ENCODE measurements at places on chromosomes 7 and 10.

GRCh38 chr7:56040730-56041129, 10.5 kb downstream of the PSPH start:
- no peak for DNase-seq

DNA sequence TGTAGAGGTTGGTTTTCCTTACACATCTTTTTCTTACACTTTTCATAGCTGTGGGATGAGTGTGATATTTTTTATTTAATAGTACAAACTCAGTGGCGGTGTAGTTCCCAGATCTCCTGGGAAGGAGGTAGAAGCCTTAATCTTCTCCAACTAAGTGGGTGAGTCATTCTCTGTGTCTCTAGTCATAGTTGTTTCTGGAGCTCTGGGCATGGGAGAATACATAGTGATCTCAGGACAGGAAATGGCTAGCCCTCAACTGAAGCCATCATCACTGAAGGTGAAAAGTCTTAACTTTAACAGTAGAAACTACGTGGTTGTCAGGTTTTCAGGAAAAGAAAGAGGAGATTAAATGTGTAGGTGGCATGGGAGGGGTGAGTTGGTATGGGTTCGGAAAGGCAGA, 319.4 kb upstream of the FZD8 start:
- no peak for DNase-seq

DNA sequence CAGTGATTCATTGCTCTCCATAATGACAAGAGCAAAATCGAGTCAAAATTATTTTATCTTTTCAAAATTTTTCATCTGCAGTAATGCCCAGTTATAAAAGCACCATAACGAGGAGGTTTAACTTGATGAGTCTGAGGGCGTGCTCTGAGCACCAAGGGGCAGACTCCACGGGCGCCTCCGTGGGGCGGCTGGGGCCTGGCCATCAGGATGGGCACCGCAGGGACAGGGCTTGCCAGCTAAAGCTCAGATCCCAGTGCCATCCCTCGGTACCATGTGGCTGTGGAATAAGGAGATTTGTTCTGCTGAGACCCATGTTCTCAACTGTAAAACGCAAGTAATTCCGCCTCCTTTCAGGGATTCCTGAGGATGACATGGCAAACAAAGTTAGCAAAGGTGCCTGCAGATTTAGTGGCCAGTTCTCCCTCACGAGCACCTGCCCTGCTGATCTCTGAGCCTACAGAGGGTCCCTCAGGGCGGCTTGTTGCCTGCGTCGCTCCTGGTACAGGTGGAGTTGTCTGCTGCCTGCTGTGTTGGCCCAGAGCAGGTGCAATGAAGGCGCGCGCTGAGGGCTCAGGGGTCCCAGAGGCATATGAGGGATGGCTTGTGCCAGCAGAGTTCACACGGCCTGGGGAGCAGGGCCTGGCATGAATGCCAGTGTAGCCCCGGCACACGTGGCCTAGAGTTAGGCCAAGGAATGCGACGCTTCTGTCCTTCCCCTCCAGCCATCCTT, 584.4 kb downstream of the TCERG1L start:
- DNase-seq = no peak

DNA sequence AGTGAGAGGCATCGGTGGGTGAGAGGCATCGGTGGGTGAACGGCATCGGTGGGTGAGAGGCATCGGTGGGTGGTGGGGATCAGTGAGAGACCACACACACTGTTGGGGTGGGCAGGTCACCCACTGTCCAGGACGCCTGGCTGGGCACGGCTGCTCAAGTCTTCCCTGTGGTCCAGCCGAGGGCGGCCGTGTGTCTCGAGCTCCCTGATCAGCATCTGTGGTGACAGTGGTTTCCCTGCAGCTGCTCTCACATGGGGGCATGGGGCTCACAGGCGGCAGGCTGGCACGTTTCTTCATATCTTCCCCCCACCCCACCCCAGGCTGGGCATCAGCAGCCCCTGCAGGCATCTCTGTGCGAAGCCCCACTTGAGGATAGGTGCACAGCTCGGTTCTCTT, 78.2 kb downstream of the NKX6-2 start:
- DNase-seq = no peak

DNA sequence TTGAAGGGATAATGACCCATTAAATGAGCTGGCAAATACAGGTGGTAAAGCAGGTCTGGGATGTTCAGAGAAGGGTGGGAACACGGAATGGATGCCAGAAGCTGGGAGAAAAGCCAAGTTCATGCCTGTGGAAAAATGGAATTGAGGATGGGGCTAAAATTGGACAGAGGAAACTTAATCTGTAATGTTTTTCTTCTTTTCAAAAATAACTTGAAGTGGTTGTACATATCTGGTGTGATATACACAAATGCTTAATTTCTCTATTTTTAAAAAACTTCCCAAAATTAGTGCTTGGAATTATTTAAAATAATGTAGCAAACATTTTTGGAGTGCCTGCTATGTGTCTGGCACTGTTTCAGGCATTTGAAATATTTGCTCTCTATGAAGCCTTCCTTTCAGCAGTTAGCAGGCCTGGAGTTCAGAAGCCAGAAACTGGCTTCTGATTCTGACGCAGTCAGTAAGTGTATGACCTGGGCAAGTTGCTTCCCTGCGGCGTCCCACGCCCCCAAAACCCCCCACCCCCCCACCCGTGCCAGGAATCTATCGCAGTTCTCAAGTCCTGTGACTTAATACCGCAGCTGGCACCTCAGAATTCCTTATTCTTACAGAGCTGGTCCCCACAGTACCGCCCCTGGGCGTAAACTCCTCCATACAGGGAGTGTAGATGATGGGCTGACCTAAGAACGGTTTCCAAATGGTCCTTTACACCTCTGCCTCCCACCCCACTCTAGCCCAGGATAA, 828 bp upstream of the MALSU1 start:
- no peak for DNase-seq

DNA sequence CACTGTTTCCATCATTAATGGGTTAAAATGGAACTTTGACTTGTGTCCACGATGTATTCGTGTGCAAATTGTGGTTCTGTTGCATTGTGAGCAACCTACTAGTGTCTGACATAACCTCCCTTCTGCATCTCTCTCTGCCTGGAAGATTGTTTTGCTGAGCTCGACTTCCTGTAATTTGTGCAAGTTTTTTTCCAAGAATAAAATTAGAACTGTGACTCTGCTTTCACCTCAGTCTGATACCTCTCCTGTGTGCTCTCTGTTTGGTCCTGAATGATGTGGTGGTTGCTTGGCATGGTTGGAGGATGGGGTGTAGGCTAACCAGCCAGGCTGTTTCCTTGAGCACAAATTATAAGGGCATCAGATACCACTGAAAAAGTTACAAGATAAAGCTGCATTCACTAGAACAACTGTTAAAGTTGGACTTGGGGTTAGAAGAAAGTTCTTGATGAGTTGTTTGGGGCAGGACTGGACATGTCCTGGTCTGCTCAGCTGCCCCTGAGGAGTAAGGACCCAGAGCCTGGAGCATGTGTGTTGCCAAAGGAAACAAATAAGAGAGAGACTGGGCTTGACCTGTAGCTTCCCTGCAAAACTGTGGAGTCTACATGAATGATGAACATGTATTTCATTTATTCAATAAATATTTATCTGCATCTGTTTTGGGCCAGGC, 1.9 kb upstream of the VOPP1 start:
- no peak for DNase-seq

GRCh38 chr10:111429288-111430028, 352.6 kb downstream of the ADRA2A start:
- no peak for DNase-seq

DNA sequence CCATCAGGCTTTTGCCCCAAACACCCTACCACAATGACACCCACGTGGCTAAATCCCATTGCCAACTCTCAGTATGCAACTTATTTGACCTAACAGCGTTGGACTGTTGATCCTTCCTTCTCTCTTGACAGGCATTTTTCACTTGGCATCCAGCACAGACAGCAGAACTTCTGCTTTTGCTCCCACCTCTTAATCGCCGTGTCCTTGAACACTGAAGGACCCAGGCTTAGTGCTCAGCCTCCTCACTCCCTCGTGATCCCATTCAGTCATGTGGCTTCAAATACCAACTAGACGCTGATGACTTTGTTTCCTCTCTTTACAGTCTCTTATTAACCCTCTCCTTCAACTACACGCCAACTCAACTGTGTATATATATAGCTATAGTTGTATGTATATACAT, 25.0 kb downstream of the ZFAND2A start:
- DNase-seq = no peak

DNA sequence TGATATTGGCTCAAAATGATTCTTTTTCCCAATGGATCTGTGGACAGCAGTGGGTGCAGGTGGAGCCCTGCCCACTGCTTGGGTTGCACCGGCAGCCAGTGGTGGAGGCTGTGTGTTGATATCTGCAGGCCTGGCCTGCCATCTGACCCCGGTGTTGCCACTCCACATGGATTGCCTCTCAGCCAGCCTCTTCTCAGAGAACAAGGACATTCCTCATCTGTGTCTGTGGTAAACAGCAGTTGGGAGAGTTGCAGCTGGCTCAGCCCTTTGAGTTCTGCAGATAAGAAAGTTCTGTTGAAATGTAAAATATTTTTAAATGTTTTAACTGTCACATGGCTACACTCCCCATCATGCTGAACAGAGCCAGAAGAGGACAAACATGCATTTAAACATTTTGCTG, 374.9 kb upstream of the CELF2 start:
- DNase-seq = no peak

DNA sequence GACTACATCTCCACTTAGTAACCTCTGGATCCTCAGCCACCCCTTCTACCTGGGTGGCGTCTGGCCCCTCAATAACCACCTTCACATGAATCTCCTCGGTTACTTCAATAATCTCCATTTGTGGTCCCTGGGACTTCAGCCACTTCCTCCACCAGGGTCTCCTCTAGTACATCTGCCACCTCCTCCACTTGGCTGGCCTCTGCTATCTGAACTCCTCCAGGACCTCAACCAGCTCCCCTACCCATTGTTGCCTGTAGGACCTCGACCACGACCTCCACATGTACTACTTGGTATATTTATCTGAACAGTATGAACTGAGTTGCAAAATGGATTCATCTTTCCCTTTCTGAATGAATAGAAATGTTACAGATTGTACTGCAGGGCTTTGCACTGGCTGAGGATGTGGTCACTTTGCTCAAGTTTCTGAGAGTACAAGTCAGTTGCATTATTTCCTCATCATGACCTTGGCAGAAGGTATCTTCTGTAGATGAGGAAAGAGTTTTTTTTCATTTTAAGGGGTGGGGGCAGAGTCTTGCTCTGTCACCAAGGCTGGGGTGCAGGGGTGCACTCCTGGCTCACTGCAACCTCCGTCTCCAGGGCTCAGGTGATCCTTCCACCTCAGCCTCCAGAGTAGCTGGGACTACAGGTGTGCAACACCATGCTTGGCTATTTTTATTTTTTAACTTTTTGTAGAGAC, 36.0 kb downstream of the MAT1A start:
- DNase-seq = no peak

DNA sequence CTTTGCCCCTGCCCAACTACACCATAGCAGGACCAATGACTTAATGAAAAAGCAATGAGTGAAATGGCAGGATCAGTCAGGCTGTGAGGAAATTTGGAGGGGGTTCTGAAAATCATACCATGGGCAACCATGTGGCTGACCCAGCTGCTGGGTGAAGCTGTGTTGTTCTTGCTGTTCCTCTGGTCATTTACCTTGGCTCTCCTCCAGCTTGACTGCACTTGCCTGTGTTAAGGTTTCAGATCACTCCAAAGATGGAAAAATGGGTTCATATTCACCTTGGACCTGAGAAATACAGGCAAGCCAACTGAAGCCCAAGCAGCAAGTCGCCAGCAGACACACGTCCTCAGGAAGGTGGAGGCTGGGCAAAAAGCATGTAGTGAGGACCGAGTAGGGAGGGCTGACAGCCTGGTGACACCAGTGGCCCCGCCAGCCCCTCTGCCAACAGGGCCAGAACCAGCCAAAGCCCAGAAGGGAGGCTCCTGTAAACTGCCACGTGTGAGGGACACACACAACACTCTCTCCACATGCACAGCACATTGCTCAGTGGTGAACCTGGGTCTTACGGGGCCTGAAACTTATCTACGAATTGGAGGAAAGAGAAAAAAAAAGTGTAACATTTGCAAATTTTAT, 40.1 kb downstream of the PARP12 start:
- no peak for DNase-seq

DNA sequence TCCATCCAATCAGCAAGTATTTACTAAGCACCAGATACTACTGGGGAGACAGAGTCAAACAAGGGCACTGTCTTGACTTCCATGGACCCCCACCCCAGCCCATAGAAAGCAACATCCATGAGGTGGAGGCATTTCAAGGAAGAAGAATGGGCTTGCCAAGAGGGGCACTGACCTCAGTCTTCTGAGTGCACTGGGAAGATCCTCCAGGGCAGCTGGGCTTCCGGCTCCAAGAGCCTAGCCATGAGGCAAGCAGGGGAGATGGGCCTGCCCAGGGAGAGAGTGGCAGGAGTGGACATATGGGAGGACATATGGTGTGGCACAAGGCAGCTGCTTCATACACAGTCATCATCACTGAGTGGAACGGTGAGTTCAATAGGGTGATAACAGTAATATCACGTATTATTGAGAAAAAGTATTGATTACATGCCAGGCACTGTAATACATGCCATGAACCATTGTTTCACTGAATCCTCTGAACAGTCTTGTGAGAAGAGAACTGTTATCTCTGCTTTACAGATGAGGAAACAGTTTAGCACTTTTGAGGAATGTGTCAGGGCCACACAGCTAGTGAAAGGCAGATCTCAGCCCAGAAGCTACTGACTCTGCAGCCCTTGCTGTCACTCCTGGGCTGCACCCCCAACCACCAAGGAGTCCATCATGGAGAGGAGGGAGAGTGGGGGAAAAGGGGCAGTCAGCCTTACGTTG, 331.7 kb upstream of the ZMIZ1 start:
- DNase-seq = no peak

- no peak for DNase-seq
Measured at GRCh38 chr7:68688416-68689086, 909.7 kb upstream of the AUTS2 start.

DNA sequence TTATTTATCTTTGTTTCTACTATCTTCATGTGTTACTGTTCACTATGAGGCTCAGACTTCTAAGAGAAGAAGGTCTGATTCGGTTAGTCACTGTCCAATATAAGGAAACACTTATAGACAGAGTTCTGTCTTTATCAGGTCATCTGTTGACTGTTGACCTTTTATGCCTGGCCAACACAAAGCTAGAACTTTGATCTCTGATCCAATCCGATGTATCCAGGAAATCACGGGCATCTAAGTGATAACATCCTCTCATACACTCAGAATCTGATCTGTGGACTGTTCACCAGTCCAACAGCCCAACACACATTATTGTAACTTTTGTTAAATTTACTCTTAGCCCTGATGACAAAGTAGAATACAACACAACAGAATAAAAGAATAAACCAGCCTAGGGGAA, 114.6 kb downstream of the SRI start:
- DNase-seq = no peak

GRCh38 chr10:3772361-3773171, 12.4 kb downstream of the KLF6 start:
- no peak for DNase-seq

- DNase-seq = no peak
Measured at GRCh38 chr10:84938117-84938905, 609.9 kb downstream of the CCSER2 start.

GRCh38 chr7:91285696-91286355, 21.6 kb downstream of the FZD1 start:
- no peak for DNase-seq

DNA sequence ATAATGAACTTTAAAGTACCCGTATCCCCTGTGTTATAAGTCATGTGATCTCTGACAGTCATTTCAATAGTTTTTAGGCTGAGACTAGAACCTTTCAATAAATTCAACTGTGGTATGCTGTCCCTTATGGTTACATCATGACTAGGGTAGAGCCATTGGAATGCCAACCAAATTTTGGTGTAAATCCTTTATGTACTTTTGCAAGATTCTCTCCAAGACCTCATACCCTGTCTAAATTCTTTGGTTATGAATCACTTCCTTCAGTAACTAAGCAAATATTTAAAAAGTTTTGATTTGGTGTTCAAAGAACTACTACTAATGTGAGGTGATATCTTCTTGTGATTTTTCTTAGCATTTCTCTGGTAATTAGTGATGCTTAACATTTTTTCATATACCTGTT, 20.8 kb upstream of the OR6B1 start:
- DNase-seq = no peak
